ENCODE measurements at places on chromosomes 1 and 21. TPM values are rescaled to one million over a fixed set of nuclear protein-coding genes. Genes with fewer than 3 reads are reported as not detected.
A peak's percentile ranks its signal among the peaks of the same experiment; 100 is the strongest.

HSPA6 gene
- not detected for total RNA-seq

DNA sequence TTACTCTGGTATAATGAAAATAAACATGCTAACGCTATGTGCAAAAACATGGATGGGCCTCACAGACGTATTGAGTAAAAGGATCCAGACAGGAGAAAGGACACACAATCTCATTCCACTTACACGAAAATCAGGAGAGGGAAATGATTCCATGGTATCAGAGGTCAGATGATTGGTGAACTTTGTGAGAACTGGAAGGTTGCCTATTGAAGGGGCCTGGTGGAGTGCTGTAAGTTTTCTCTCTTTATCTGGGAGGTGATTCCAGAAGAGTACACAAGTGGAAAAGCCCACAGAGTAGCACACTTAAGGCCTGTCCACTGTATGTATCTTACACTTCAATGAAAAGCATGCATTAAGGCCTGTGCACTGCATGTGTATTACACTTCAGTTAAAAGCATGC lies 9.6 kb downstream of the GSTM2 start:
- H3K27me3 ChIP-seq, result no peaks in the 10 kb centered on the region
- no peak overlapping the region for H3K4me3 ChIP-seq
- no peaks in the 10 kb centered on the region for H3K36me3 ChIP-seq
- DNase-seq, result no peak
- no peak overlapping the region for H3K27ac ChIP-seq

LENEP gene
- total RNA-seq, result 1.0 TPM

DNA sequence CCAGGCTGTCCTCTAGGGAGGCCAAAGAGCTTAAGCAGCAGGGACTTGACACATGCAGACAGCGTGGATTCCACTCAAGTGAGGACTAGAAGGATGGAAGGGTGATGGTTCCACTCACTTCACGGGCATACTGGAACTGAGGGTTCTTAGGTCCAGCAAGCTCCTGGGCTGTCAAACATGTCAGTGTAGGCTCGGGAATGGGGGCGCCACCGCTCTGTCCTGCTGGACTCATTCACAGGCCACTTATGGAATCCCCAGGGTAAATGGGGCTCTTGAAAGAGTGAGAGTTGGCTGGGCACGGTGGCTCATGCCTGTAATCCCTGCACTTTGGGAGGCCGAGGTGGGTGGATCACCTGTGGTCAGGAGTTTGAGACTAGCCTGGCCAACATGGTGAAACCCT lies 27.7 kb upstream of the CSF3R start:
- no peaks in the 10 kb centered on the region for H3K36me3 ChIP-seq
- H3K27ac ChIP-seq, result no peak overlapping the region
- H3K4me1 ChIP-seq, result peaks cover 4% of the 10 kb centered on the region
- H3K27me3 ChIP-seq, result peaks cover 7% of the 10 kb centered on the region
- no peak overlapping the region for H3K4me3 ChIP-seq

DSCAM gene
- total RNA-seq, result not detected

- no peak overlapping the region for H3K27ac ChIP-seq
- H3K36me3 ChIP-seq, result peaks cover 2% of the 10 kb centered on the region
- H3K27me3 ChIP-seq, result peaks cover 19% of the 10 kb centered on the region
- no peak for DNase-seq
- no peak overlapping the region for H3K4me3 ChIP-seq
Observed at GRCh38 chr1:230057681-230058565, 9.1 kb upstream of the GALNT2 start.

DNA sequence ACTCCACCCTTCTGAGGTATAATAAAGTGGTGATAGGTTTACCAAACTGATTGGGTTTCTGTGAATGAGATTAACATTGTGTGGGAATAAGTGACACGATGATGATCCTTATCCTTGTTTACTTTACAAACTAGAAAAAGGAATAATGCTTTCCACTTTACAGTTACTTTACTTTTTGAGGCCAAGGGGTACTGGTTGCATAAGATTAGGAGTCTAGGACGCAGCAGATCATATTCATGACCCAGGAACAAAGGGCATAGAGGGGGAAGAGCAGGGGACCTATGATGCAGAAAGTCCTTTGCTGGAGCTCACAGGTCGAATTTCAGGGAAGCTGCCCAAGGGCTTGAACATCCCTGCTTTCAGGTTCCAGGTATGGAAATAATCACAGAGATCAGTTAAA lies 20.4 kb downstream of the FGGY start:
- no peak overlapping the region for H3K4me3 ChIP-seq
- no peak overlapping the region for H3K27ac ChIP-seq
- H3K4me1 ChIP-seq, result peaks cover 19% of the 10 kb centered on the region
- H3K36me3 ChIP-seq, result peaks cover 5% of the 10 kb centered on the region

DNA sequence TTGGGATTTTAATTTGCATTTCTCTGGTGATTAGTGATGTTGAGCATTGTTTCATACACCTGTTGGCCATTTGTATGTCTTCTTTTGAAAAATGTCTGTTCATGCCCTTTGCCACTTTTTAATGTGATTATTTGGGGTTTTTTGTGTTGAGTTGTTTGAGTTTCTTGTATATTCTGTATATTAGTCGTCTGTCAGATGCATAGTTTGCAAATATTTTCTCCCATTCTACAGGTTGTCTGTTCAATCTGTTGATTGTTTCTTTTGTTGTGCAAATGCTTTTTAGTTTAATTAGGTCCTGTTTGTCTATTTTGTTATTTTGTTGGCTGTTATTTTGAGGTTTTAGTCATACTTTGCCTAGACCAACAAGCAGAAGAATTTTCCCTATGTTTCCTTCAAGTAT lies 164.0 kb upstream of the CXADR start:
- H3K4me3 ChIP-seq, result no peak overlapping the region
- no peak for DNase-seq

GRCh38 chr1:29084196-29084521 lies 39.5 kb downstream of the TMEM200B start:
- H3K36me3 ChIP-seq, result peaks cover 11% of the 10 kb centered on the region
- H3K4me1 ChIP-seq, result no peaks in the 10 kb centered on the region
- no peak overlapping the region for H3K4me3 ChIP-seq
- no peak overlapping the region for H3K27ac ChIP-seq

DNA sequence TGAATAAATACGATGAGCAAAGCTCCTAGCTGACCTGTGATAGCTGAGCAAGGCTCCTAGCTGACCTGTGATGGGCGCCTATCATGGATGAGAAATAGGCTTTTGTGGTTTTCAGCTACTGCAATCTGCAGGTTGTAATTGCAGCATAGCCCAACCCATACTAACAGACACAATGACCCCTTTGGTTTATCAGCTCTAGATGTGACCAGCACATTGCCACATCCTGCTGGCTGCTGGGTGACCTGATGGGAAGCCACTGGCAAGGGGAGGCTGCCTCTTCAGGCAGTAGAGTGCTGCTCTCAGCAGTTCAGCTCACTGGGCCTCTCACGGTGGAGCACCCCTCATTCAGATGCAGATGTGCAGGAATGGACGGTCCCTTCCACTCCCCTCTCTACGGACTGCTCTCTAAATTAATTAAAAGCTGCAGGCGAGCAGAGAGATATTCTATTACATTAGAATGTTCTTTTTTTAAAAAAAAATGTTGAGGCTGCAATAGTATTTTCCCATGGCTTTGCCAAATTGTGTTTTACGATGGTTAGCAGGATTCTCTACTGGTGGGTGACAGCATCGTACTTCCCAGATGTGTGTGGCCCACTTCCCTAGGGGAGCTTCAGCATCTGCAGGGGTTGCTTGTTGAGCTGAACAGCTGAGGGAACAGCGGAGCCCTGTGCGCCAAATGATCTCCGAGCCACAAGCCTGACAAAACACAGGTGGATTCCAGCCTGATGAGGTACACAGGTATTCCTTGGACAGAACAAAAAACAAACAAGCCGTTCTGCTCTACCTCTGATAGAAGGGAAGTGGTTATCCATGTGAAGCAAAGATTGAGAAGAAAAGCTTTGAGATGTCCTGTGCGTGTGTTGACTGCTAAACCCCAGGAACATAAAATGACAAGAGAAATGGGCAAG lies 65.0 kb downstream of the SYT6 start:
- no peak overlapping the region for H3K27ac ChIP-seq
- H3K4me3 ChIP-seq, result no peak overlapping the region
- no peaks in the 10 kb centered on the region for H3K36me3 ChIP-seq
- H3K27me3 ChIP-seq, result peaks cover 21% of the 10 kb centered on the region

PPIAL4G gene
- total RNA-seq, result 0.84 TPM

DNA sequence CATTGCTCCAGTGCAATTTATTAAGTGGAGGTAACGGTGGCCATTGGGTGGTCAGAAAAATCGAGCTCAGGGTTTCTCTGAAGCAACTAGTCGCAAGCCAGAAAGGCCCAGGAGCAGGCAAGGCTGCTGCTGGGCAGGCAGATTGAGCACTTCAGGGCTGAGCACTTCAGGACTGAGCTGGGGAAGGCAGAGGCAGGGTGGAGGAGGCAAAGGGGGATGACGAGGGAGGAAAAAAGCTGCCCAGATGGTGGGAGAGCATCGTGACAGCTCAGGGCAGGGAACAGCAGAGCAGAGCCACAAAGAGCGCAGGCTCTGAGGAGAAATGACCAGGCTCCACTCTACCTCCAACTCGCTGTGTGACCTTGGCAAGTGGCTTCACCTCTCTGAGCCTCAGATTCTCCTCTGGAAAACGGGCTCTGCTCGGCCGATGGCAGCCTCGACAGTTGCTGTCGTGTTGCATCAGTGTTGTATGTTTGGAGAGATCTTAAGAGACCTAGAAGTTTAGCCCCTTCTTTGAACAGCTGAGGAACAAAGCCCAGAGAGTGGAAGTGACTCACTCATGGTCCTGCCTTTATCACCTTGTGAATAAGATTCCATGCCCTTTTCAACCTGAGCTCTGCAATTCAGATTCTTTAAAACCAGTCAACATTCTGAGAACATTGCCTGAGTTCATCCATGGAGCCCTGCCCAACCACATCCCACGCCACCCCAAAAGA lies 141.4 kb downstream of the SYF2 start:
- H3K27ac ChIP-seq, result peak overlapping the region; percentile 38
- no peak overlapping the region for H3K4me3 ChIP-seq
- H3K36me3 ChIP-seq, result peaks cover 15% of the 10 kb centered on the region
- peaks cover 41% of the 10 kb centered on the region for H3K4me1 ChIP-seq
- H3K27me3 ChIP-seq, result peaks cover 16% of the 10 kb centered on the region

DNA sequence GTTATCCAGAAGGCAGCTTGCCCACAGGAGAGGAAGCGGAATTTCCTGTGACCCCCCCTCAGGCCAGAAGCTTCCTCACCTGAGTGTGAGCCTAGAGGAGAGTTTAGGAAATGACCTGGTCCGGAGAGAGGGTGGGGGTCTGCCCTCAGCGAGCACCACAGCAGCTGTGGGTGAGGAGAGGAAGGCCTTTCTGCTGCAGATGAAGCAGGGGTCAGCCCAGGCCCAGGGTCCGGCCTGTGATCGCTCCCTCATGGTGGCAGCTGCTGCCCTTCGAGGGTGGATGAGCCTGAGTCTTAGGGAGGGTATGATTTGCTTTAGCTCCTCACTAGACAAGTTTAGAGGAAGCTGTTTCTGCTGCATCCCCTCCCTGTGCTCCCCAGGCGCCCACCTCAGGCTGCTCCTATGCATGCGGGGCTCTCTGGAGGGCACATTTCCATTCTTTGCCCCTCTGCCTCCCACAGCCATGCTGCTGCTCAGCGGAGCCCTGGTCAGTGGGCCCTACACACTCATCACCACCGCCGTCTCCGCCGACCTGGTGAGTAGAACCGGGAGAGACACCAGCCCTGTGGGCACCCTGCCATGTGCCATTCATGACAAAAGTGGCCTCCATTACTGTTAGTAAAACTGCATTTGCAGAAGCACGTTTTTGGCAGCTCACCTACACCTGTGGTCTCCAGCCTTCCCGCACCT lies 53.0 kb downstream of the SLC37A1 start:
- H3K27me3 ChIP-seq, result no peaks in the 10 kb centered on the region
- no peak overlapping the region for H3K27ac ChIP-seq
- peaks cover 11% of the 10 kb centered on the region for H3K36me3 ChIP-seq
- H3K4me1 ChIP-seq, result peaks cover 5% of the 10 kb centered on the region

GRCh38 chr1:31579374-31579773 lies 3.1 kb downstream of the TINAGL1 start:
- H3K27me3 ChIP-seq, result no peaks in the 10 kb centered on the region
- H3K4me3 ChIP-seq, result no peak overlapping the region
- no peak overlapping the region for H3K27ac ChIP-seq
- H3K4me1 ChIP-seq, result peaks cover 3% of the 10 kb centered on the region

DNA sequence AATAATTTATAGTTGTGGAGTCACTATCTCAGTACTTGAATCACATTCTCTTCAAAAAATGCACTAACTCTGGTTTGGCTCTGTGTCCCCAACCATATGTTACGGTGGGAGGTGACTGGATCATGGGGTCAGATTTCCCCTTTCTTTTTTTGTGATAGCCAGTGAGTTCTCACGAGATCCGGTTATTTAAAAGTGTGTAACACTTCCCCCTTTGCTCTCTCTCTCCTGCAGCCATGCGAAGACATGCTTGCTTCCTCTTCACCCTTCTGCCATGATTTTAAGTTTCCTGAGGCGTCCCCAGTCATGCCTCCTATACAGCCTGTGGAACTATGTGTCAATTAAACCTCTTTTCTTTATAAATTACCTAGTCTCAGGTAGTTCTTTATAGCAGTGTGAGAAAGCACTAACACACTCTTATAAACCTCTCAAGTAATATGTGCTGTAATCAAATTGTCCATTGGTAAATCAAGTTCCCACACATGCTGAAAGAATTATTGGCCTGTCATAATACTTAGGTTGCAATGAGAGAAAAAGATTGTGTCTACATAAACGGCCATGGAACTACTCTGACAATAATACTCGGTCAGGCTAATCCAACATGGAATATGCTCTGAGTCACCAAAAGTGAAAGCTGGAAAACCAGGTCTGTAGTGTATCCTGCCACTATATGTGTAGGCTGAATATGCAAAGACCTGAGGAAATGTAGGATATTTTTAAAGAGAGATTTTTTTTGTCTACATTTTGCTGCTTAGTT lies 107.5 kb downstream of the SLC44A5 start:
- no peaks in the 10 kb centered on the region for H3K36me3 ChIP-seq
- DNase-seq, result no peak
- no peaks in the 10 kb centered on the region for H3K27me3 ChIP-seq
- no peak overlapping the region for H3K27ac ChIP-seq
- no peak overlapping the region for H3K4me3 ChIP-seq

All from activated CD4-positive, alpha-beta T cell treated with anti-CD3 and anti-CD28 coated beads, Interleukin-2, amount 10 ng/mL, durations not matched to agents 7 days and 5 days (primary cell).